Endothelial cell (in vitro differentiated cells): ENCODE measurements at places on chromosomes 7 and 10.

DNA sequence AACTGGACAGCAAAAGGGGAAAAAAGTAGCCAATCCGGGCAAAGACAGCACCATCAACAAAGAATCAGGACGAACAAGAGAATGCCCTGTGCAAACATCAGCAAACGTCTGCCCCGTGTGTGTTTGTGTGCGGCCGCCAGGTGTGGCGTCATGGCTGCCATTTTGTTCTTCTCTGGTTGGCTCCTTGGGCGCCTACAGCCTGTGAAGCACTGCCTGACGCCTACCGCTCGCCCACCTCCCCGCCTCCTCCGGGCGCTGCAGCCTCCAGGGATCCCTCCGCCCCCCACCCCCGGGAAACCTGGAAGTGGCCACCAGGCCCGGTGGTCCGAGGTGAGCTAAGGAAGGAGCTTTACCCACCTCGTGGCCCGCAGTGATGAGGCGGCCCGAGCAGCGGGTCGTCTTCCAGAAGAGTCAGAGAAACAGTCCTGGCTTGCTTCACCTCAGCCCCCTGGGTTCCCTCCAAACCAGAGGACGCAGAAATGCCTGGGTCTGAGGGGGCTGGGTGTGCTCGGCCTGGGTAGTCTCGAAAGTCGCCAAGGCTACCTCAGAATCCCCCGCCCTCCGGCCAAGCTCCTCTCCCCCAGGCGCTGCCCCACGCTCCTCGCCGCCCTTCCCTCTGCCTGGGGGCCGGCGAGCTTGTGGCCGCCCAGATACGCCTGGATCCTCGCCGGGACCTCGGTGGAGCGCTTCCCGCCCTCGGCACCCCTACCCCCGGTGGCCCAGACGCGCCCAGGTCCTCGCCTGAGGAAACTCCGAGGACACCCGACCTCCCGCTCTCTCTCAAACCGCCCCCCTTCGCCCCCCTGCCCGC is 61.8 kb upstream of the IL6 start:
- no peak for DNase-seq

- DNase-seq: no peak
Measured at GRCh38 chr7:80434047-80434446, 77.8 kb downstream of the GNAT3 start.

DNA sequence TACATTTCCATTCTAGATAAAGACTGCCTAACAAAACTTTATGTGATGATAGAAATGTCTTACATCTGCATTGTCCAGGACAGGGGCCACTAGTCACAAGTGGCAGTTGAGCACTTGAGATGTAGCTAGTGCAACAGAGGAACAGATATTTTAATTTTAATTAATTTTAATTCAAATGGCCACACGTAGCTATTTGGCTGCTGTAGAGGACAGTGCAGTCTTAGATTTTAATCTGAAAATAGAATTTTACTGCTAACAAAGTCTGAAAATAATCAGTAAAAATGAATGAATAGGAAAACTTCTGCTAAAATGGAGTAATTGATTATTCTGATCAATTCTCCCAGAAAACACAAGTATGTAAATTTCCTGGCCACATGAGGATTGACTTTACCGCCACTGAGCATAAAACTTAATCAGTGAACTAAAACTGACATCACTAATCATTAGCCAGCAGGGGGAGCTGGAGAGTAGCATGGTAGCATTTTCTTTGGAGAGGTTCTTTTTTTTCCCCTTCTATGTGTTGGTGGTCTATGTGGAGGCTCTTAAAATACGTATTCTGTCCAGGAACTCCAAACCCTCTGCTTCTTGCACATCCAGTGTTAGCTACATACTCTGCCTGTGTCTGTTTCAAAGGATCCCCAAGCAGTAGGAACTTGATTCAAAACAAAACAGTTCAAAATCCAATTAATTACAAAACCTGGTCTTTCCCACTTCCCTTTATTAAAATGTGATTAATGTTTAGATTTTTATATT is 52.1 kb downstream of the TSPAN12 start:
- peak; percentile 77 for DNase-seq

- no peak for DNase-seq
Measured at GRCh38 chr10:48437546-48437945, 131.1 kb downstream of the MAPK8 start.

DNA sequence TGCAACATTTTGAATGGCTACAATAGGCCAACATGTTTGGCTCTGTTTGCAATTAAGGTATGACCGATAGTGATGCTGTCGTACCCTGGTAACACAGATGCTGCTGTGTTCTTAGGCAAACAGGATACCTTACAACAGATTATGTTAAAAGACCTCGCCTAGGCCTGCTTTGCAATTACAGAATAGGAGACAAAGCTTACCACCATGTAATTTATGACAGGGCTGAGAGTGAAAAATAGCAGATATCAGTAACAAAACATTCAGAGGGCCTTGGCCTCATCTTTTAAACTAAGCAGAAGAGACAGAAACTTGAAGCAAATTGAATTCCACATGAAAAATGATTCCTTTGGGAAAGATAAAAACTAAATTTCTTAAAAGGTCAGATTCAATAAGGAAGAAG is 29.4 kb upstream of the ABLIM1 start:
- no peak for DNase-seq

DNA sequence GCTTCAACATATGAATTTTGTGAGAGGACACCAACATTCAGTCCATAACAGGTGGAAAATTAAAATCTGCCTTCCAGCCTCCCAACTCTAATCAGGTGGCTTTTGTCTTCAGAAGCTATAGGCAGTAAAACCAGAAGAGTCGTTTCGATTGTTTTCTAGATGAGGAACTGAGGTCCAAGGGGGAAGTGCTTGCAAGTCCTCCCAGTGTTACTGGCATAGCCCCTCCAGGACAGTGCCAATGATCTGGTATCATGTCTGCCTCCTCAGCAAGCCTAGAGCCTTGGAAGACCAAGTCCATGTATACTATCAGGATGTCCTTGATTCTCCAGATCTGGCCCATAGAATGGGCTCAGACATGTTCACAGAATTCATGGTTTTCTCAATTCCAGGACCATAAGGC is 16.9 kb downstream of the CYP26A1 start:
- DNase-seq: no peak

GRCh38 chr10:78830976-78831375 is 237.8 kb upstream of the ZMIZ1 start:
- DNase-seq: no peak

DNA sequence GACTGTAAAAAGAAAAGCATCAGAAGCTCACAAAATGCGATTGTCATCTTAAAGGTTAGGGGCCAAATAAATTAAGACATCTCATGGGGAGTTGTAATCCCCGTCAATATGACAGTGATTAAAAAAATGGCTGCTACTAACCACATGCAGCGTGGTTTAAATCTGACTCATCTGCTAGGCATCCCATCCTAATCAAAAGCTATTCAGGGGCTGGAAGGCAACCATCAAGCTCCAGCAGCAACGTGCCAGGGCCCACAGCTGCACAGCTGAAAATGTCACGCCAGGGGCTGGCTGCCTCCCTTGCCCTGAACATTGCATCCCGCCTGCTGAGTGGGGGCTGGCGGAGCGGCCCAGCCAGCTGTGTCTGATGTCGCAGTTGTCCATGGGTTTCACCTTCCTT is 66.3 kb upstream of the FRMD4A start:
- DNase-seq: no peak

GRCh38 chr10:124099604-124100003 is 6.2 kb upstream of the CHST15 start:
- DNase-seq: no peak

DNA sequence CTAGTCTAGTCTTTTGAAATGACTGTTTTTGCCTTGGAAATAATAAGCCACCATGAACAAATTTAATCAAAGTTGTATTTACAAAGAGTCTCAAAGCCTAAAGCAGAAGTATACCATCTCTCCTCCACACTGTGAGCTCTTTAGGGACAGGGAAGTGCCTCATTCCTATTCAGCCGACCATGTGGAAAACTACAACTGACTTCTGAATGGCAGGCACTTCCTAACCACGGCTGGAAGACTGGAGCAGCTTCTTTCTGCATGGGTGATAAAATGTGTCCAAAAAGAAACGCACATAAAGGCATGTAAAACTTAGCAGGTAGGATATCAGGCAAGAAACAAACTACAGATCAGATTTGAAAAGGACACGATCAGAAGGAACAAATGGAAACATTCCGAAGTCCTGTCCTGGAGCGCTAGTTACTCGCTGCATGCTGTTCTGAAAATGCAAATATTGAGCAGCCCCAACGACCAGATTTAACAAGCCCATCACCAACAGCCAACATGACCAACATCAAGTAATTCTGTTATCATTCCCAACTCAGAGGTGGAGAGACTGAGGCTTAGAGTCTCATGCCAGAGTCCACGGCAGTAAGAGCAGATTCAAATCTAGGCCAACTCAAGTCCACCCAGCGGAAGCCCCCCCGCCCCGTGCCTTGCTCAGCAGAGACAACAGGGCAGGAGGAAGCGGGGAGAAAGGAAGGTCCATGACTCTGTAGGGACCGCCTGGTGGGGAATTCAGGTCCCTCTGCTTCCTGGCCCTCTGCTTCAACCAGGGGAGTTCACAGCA is 26.5 kb downstream of the CTBP2 start:
- no peak for DNase-seq

- no peak for DNase-seq
Measured at GRCh38 chr10:85212526-85212925, 884.1 kb downstream of the CCSER2 start.

DNA sequence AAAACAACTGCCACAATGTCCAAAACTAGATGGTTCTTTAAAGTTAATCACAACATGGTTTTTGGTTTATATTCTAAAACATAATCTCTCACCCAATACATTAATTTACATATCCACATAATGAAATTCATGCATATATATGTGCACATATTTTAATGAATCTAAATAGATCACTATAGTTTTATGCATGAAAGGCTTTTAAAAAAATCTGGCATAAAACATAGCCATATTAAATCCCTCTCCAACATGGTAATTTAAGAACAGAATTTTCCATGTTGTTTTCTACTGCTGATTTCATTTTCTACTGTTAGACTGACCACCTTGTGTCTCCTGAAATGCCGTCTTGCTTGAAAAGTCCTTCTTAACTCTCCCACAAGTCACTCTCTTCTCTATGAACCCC is 196.1 kb upstream of the AOAH start:
- DNase-seq: no peak

DNA sequence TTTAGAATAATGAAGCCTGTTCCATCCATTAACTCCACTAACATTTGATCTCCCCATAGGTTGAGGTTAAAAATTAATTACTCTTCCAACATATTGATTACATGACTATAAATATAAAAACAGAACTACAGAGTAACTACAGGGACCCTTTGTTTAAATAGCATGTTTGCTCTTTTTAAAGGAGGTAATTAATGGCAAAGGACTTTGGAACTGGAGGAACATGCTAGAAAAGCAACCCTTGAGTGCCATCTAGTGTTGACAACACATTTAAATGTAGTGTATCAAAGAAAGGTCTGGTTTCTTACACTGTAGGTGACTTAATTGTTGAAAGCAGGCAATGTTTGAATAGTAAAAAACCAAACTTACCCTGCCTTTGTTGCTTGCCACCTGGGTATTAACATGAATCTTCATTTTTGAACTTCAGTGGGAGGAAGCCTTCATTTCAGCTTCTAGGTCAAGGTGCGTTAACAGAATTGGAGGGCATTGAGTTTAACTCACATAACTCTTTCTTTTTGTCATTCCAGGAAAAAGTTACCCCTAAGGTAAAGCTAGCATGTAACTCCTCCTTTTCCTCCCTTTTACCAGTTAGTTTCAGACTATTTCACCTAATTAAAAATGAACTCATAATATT is 52.6 kb upstream of the CAPZA2 start:
- DNase-seq: peak; percentile 30

DNA sequence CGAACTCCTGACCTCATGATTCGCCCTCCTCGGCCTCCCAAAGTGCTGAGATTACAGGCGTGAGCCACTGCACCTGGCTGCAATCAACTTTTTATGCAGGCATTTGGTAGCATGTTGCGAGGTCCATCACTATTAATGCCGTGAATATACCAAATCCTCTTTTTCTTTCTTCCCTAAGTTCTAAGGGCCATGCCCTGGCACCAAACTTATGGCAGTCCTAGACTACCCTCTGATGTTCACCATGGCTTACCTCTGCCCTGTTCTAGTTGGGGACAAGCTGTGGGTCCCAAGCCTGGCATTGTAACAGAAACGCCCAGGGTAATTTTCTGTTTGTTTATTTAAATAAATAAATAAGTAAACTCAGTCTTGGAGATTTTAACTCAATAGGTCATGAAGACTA is 13.3 kb downstream of the PRSS2 start:
- no peak for DNase-seq

DNA sequence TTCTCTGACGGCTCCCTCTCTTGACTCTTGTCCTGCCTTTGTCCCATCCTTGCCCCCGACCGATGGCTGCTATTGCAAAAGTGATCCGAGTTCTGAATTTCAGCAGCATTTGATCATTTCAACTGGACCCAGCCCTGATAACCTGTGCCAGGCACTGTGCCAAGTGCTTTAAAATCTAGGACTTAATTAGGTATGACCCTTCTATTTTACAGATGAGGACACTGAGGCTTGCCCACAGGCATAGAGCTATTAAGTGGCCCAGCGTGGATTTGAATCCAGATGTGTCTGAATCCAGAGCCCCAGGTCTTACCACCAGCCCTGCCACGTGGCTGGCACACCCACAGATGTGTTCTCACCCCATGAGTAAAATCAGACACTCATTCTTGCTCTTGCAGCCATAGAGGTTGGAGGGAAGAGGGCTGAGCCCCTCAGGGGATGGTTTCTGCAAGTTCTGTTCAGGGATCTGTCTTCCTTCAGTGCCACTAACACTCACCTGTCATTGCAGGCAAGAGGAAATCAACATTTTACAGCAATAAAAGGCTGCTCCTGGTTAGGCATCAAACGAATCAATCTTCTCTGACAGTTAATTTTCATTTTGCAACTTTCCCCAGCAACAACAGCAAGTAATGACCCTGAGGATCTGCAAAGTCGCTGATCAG is 101.2 kb downstream of the GRID1 start:
- no peak for DNase-seq
